ENCODE measurements at places on chromosomes 1 and 21.

DNA sequence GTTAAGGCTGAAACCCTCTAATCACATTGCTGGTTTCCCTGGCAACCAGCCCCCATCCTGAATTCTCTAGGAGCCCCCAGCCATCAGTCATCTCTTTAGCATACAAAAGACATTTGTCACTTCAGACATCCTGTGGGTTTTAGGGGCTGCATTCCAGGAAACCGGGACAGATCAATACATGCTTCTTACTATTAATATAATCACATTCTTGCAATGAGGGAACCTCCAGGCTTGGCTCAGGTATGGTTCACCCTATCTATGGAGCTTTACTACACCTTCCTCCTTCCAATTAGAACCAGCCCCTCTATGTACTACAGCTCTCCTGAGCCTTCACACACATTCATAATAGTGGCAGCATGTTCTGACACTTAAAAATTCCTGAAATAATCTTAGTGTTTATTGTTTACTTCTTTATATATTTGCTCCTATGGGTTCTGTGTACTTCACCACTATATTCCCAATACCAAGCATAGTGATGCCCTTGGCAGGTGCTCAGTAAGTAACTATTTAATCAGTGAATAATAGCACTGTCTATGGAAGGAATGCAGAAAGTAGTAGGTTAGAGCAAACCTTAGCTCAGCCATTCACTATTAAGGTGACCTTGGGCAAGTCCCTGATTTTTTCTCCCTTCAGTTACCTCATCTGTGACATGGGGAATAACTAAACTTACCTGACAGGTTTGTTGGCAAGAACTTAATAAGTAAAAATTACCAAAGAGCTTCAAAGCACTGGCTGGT lies 59.6 kb downstream of the ZNF678 start:
- no peak for DNase-seq

GRCh38 chr1:183004141-183004540 lies 19.1 kb upstream of the LAMC1 start:
- no peak for DNase-seq

DNA sequence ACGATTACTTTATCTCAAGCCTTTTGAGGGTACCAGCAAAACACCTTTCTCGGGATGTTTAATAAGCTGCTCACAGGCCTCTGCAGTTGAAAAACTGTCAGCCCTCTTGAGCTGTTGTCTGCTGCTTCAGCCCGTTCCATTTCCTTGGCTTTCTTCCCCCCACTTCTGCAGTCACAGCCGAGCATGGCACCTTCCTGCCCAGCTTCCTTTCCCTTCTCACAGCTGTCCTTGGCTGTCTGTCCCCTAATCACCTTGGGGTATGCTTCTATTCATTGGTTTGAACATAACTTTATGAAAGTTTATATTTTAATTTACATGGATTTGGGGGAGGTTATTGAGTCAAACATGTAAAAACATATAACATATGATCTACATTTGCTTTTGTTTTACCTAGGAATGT lies 6.9 kb upstream of the PROX1 start:
- DNase-seq = no peak

DNA sequence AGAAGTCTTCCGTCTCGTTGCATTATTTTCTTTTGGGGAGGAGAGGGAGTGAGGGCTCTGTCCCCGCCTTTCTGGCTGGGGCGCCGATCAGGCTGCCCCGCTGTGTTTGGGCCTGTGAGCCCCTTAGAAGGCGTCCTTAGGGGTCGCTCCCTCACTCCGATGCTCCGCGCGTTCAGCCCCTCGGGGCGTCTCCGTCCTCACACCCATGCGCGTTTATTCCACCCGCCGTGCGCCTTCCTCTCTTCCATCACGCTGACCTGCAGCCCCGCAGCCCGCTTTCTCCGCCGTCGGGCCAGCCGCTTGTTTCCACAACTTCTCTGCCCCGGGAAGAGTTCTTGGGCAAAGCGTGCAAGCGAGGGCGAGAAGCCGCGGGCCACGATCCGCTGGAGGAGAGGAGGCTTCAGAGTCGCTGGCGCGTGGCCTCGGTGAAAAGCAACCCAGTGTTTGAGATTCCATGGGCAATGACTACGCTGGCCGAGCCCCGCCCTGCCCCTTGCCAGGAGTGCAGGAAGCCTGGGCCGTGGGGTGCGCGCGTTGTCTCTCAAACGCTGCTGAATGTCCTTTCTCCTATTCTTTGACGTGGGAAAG lies 27.7 kb downstream of the TRIM11 start:
- no peak for DNase-seq

- no peak for DNase-seq
These were observed 432.6 kb downstream of the AMY1C start for GRCh38 chr1:104182251-104182650.
